Breast epithelium (tissue), 4 donors: ENCODE measurements at places on chromosomes 11 and 22. TPM values are rescaled to one million over a fixed set of nuclear protein-coding genes. Genes with fewer than 3 reads are reported as not detected.

The SLC37A2 gene
- 13.6 TPM for total RNA-seq

The PES1 gene
- 45.3 TPM for total RNA-seq

The NXPE1 gene
- total RNA-seq: not detected

DNA sequence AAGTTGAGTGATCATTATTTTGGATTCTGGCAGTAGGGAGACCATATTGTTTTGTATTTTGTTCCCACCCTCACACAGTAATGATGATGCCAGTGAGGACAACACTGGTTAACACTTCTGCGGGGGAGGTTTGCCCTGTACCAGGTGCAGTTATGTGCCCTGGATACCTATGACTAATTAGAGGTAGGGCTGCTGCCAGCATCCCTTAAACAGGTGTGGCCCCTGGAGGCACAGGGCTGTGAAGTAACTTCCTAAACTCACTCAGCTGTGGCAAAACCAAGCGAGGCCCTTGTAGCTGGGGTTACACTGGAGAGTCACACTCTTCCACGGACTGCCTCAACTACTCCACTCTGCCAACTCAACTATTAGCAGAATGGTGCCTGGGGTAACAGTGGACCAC, 64.5 kb downstream of the MCM5 start:
- H3K4me1 ChIP-seq: peaks cover 7% of the 10 kb centered on the region
- H3K27me3 ChIP-seq: no peaks in the 10 kb centered on the region
- no peak overlapping the region for H3K4me3 ChIP-seq
- H3K36me3 ChIP-seq: no peaks in the 10 kb centered on the region
- H3K27ac ChIP-seq: no peak overlapping the region

The OR10A2 gene
- total RNA-seq: not detected
